Stimulated activated CD4-positive, alpha-beta T cell treated with anti-CD3 and anti-CD28 coated beads, Interleukin-1b, Interleukin-23, amount 100 ng/mL, for 24 hours (primary cell): ENCODE measurements at places on chromosomes 11 and 22.

DNA sequence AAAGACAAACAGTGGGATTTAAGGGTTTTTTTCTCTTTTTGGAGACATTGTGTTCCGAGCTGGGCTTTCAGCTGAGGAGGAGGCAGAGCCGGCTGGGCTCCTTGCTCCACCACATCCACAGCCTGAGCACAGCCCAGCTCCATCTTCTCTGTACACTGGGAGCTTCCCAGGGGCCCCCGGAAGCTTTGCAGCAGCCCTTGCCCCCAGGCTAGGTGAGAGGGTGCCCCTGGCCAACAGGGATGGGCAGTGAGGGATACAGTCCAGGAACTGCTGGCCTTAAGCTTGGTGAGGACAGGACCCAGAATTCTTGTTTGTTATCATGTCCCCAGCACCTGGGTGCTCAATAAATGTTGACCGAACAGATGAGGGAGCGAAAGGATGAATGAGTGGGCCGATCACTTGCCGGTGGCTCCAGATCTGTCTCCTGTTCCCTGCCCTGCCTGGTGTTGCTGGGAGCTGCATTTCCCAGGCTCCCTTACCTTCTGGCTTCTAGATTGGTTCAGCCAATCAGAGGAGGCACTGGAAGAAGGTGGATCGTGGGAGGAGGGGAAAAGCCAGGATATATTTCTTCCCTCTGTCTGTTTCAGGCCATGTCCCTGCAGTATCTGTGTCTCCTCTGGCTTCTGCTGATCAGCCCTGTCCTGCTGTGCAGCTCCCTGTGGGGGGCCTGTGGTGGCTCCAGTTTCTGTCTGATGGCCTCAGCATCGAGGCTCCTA, 26.5 kb upstream of the NECTIN1 start:
- no peak for DNase-seq

GRCh38 chr11:25769287-25769686, 562.6 kb upstream of the ANO3 start:
- no peak for DNase-seq

- no peak for DNase-seq
Observed at GRCh38 chr11:129788278-129788677, 27.4 kb upstream of the TMEM45B start.

- no peak for DNase-seq
Observed at GRCh38 chr11:11380340-11380739, 27.3 kb upstream of the CSNK2A3 start.

DNA sequence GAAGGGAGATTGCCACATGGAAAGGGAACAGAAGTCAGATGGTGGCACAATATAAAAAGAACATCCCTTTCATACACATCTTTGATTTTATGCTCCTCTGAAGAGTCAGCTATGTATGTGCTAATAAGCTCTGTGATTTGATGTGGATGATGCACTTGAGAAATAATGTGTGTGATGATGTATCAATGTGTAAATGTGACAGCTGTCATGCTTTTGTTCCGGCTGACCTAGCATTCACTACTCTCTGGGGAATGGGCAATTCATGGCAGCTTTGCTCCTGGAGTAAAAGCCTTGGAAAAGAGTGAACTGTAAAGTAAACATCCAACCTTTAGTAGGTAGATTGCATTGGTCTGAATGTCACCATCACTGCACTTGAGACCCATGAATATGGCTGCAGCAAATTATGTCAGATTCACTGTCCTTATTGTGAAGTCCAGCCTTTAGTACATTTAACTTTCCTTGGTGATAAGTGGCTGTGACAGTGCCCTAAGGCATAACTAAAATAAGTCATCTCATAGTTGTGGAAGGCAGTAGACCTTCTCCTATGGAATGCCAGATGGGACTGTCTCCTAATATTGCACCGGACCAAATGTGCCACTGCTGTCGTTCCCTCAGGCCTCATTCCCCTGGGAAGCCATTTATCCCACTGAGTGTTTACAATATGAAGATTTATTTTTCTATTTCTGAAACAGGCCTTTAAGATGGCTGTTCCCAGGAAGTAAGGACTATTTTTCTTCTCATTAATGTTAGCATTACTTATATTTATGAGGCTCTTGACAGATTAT, 178.2 kb upstream of the CCDC90B start:
- no peak for DNase-seq

DNA sequence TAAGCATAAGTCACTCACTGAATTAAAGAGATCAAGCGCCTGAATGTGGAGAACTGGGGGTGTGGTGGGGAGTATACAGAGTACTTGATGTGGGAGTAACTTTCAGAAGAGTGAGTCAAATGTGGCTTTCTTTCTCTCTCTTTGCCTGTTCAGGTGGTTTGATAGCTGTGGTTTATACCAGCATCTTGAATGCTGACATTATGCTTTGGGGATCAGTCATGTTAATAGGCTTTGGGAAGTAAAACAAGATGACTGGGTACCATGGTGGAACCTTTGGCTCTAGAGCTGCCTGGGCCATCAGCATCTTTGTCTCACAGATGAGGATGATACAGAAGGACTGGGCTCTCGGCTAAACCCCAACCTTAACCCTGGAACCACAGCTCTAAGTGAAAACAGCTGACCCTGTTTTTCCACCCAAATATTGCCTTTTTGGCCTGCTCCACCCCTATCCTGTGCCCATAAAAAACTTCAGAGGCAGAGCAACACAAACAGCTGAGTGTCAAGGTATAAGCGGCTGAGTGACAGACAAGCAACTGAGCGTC, 58.2 kb upstream of the GNAZ start:
- no peak for DNase-seq

GRCh38 chr11:67345920-67346819, 7.2 kb downstream of the POLD4 start:
- DNase-seq, result no peak

DNA sequence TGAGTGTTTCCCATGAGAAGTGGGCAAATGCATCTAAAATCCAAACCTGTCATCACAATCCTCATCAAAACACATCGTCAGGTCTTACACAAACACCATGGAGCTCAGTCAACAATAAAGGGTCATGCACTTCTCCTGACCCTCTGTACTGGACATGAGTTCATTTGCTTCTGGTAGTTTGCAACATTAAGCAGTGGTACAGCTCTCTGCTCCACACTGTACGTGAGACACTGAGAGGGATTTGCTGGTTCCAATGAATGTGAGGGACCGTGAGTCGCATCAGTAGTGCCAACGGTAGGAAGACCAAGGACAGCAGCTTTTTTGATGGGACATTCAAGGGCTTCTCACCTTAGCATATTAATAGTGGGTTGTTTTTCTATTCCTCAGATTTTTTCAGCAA, 752.3 kb downstream of the OPCML start:
- no peak for DNase-seq

DNA sequence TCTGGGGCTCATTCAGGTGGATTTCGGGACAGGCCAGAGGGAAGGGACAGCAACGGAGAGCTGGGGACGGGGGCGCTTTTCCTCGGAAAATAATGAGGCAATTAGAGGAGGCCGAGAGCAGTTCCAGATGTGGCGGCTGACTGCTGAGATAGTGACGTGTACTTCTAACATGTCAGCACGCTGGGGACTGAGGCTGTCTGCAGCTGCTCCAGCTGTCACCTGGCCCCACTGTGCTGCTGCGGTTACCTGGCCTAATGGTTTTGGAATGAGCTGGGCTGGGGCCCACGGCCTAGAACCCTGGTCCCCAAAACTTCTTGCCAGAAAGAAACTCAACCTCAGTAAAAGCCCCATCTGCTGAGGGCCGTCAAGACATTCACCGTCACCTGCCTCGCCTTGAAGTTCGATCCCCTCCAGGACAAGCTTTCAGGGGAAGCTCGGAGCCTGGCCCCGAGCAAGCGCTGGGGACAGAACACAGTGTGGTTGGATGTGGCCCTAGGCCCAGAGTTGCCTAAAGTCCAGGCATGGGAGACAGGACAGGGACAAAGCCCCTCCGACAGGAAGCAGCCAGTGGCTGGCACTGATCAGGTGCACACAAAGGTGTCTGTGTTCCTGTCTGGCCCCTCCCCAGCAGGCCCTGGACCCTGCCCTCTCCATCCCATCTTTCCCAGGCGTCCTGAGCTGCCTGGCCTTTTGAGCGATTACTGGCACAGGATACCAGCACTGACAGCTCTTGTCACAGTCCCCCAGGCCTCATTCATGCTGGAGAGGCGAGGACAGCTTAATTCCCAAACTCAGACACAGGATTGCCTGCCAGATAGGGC, 22.1 kb downstream of the RPUSD4 start:
- no peak for DNase-seq

GRCh38 chr11:129192150-129192549, at the start of gene ARHGAP32:
ARHGAP32 (minus strand) TSS chr11:129192325; CDS start chr11:129192198, 127 bp downstream.
- DNase-seq, result no peak

DNA sequence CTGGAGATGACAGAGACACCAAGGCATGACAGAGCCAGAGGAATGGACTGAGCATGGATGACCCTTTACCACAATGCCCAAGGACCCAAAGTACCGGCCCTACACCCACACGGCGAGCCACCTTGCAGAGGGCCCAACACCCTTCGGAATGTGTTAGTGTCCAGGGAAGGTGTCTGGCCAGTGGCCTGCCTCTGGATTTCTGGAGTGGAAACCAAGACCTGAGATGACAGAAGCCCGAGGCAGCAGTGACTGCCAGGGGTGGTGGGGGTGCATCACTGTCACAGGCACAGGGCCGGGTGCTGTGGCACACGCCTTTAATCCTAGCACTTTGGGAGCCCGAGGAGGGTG, 28.7 kb downstream of the PDGFB start:
- DNase-seq, result no peak

- no peak for DNase-seq
Observed at GRCh38 chr22:21450320-21450831, 16.8 kb upstream of the TMEM191C start.

DNA sequence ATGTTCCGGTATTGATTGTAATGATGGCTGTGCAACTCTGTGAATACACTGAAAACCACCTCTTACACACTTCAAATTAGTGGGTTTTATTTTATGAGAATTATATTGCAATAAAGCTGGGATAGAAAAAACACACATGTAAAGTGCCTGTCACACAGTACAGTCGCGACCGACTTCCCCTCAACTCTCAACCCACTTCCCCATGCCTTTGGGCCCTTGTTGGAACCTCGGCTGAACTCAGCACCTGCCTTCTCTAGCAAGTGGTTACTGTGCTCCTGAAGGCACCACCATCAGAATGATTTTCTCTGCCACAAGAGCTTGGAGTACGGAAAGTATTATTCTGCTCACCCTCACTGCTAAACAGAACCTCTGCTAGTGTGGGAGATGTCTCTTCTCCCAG, 13.5 kb downstream of the KCNJ1 start:
- no peak for DNase-seq

GRCh38 chr11:113131036-113131775, 170.0 kb downstream of the NCAM1 start:
- no peak for DNase-seq

GRCh38 chr22:34330432-34330831, 410.2 kb upstream of the LARGE1 start:
- DNase-seq, result no peak
